ENCODE measurements at places on chromosomes 2 and 18.

DNA sequence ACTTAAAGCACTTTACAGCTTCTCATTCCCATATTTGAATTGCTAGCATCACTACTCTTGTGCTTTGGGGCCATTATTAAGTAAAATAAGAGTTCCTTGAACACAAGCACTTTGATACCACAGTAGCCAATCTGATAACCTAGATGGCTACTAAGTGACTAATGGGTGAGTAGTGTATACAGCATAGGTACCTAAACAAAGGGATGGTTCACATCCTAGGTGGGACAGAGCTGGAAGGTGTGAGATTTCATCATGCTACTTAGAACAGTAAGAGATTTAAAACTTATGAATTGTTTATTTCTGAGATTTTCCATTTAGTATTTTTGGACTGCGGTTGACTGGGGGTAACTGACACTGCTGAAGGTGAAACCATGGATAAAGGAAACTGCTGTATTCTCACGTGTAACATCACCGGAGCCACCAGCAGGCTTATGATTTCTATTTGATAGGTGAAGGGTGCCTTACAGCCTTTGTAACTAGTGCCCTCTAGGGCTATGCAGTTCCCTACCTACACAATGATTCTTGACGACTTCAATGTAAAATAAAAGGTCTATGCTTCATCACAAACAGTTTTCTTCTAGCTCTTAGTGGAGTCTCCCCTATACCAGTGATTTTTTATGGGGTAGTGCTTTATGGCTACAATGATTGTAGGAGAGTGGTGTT lies 22.1 kb upstream of the CRIM1 start:
- no peak for DNase-seq

GRCh38 chr18:50341443-50341842 lies 33.4 kb upstream of the SKA1 start:
- DNase-seq, result no peak

GRCh38 chr2:65501074-65501473 lies 68.7 kb upstream of the SPRED2 start:
- DNase-seq, result no peak

DNA sequence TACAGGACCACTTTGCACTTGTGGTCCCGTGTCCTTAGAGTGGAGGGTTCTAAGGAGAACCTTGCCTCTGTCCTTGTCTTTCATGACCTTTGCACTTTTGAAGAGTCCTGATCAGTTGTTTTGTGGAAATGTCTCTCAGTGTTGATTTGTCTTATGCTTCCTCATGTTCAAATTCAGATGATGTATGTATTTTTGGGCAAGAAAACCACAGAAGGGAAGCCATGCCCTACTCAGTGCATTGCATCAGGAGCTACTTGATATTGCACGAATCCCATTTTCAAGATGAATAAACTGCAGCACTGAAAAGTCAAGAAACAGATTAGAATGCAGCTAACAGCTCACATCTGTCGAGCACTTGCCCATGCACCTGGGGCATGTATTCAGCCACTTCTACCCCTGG lies 152.2 kb downstream of the INHBB start:
- DNase-seq, result no peak

GRCh38 chr18:74420481-74420880 lies 36.6 kb downstream of the DIPK1C start:
- no peak for DNase-seq

GRCh38 chr2:2646433-2647051 lies 315.5 kb upstream of the MYT1L start:
- DNase-seq, result no peak
